ENCODE measurements at places on chromosomes 2 and 18.
A peak's percentile ranks its signal among the peaks of the same experiment; 100 is the strongest.

- peak; percentile 2 for DNase-seq
Measured at GRCh38 chr18:71398531-71398930, 1109.7 kb downstream of the SOCS6 start.

- DNase-seq: no peak
Measured at GRCh38 chr2:107824451-107825205, 2.1 kb upstream of the RGPD4 start.

GRCh38 chr2:160028431-160029269 lies 33.8 kb downstream of the PLA2R1 start:
- DNase-seq: no peak

- DNase-seq: no peak
Measured at GRCh38 chr2:207697411-207697810, 14.0 kb upstream of the CCNYL1 start.

- DNase-seq: peak; percentile 59
Measured at GRCh38 chr2:118224895-118225311, 136.6 kb downstream of the INSIG2 start.

DNA sequence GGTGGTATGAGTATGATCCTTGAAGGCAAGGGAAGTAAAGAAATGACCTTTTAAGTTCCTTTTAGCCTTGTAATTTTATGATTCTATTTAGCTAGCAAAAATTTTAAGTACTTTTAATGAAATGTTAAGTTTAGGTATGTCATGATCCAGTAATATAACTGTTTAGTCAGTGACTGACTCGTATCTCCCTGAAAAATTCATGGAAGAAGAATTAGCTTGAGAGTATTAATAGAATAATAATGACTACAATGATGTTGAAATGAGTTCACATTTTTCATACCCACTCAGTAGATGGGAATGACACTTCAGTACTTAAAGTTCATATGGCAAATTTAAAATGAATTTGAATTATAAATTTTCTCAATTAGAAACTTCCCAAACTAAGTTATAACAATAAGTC lies 14.6 kb downstream of the RAB3GAP1 start:
- DNase-seq: no peak

DNA sequence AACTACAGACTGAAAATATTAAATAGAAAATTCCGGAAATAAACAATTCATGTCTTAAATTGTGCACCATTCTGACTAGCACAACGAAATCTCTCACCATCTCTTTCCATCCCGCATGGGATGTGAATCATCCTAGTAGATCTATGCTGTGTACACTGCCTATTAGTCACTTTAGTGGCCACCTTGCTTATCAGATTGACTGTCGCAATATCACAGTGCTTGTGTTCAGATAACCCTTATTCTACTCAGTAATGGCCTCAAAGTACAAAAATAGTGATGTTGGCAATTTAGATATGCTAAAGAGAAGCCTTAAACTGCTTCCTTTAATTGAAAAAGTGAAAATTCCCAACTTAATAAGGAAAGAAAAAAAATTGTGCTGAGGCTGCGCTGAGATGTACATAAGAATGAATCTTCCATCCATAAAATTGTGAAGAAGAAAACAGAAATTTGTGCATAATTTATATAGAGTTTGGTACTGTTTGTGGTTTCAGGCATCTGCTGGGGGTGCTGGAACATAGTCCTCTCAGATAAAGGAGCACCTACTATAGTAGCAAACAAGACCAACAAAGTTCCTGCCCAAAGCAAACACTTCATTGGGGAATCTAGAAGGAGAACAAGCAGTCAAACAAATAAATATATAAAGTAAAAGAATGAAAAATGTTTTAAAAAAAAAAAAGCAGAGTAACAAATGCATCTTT lies 12.0 kb downstream of the PSMD1 start:
- no peak for DNase-seq

DNA sequence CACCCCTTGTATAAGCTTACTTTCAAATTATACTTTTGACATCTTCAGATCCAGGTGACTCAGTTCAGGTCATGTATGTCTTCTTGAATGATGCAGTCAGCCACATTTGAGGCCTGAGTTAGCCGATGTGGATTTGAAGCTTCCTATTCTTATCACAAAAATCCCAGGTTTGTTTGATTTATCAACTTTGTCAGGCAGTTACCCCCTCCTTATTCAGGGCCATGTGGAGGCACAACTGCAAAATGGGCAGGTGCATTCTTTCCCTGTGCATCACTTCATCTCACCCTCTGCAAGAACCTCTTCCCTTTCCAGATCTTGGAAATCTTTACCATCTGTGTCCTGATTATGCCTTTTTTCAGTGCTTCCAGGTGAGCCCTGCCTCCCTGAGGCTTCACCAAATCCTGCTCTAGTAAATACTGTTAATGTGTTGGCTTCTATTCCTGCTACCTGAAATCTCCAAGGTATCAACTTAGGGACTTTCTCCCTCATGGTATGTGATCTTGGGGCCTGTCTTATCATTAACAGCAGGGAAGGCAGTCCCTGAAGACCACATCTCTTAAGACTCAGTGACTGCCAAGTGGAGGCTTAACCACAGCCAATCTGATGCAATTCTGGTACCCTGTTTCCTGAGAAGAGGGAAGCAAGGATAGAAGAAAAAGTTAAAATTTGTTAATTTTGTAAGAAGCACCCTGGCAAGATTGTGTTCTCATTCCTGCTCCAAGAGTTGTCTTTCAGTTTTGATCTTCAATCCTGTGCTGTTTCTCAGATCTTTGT lies 9.4 kb upstream of the ARHGAP28 start:
- DNase-seq: no peak

GRCh38 chr2:26424221-26424620 lies 22.5 kb downstream of the DRC1 start:
- no peak for DNase-seq

GRCh38 chr2:29902356-29902755 lies 19.0 kb downstream of the ALK start:
- DNase-seq: no peak

DNA sequence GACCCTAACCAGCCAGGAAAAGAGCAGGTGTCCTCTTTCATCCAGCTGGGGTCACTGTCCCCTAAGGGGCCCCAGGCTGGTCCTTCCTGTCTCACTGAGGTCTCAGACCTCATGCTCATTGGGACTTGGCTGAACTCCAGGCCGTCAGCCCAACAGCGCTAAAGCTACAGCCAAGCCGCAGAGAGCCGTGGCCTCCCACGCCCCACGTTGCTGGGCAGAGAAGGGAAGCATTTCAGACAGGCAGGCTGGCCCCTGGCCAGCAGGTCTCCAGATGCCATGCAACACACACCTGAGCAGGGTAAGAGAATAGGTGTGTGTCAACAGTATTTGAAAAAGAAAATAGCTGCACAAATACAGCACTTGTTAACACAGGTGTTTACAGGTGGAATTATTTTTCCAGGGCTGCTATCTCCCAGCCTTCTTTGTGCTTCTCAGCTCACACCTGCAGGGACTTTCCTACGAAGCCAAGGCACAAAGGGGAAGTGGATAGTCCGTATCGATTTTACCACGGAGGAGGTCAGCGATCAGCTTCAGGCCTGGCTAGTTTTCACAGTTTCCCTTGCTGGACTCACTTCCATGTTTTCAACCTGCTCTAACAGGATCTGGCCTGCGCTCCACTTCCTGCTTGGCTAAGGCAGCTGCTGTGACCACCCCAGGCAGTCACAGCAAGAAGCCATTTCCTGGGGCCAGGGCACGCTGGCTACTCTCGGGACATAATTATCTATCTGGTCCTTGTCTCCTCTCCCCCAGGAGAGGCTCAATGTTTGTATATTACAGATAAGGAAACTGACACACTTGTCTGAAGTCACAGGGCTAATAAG lies 156.1 kb upstream of the ID2 start:
- peak; percentile 75 for DNase-seq

DNA sequence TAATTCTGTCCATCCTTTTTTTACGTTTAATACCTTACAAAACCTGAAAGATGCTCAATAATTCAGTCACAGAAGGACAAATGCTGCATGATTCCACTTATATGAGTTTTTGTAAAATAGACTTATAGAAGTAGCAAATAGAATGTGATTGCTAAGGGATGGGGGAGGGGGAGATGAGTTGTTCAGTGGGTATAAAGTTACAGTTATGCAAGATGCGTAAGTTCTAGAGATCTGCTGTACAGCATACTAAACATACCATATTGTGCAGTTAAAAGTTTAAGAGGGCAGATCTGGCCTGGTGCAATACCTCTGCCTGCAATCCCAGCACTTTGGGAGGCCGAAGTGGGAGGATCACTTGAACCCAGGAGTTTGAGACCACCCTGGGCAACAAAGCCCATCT lies 78.8 kb downstream of the TET3 start:
- DNase-seq: no peak

Data from H7 (cell line).